ENCODE measurements at places on chromosomes 4 and X.

GRCh38 chr4:12724510-12724909 is 759.6 kb downstream of the RAB28 start:
- no peak for DNase-seq

GRCh38 chrX:139850968-139851367 is 81.9 kb downstream of the ATP11C start:
- no peak for DNase-seq

DNA sequence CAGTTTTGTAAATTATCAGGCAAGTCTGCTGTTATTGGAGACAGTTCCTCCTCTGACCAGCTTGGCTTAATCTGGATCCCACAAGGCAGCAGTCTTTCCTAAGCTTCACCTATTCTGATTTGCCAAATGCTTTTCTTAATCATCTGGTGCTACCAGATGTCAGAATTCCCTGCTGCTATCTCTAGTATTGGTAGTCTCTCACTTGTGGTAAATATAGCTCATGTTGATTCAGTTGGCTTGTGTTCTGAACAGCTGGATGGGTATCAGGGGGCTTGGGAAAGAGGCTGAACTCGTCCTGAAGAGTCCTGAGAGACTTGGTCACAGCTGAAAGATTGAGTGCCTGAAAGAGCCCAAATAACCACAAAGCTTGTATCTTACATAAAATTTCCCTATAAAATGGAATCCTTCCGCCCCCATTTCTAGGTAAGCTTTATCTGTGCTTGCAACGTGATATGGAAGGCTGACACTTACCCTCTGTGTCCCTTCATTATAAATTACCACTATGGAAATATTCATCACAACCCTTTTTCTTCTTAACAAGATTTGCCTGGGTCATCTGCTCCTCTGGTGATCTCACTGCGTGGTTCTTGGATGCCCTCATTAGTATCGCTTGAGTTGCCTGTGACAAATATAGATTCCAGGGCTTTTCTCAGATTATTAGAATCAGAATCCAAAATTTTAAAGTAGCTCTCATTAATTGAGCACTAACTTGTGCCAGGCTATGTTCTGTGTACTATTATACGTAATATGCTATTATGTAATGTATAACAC is 104.1 kb upstream of the GPRIN3 start:
- peak; percentile 79 for DNase-seq

DNA sequence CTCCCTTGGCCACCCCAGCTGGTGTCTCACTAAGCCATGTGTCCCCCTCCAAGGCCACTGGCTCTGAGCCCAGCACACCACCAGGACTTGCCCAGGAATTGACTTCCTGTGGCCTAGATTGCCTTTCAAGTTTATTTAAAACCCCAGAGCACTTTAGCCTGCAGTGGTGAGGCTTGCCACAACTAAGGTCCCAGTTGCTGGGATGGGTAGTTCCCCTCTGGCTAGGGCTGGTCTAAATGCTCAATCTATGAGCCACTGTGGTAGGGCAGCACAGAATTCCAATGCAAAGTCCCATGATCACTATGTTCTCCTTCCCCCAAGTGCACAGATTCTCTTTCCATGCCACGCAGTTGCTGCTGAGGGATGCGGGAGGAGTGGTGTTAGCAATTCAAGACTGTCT is 61.1 kb upstream of the HCCS start:
- DNase-seq: no peak

- no peak for DNase-seq
These were observed 73.6 kb downstream of the ZNF330 start for GRCh38 chr4:141294306-141294705.

DNA sequence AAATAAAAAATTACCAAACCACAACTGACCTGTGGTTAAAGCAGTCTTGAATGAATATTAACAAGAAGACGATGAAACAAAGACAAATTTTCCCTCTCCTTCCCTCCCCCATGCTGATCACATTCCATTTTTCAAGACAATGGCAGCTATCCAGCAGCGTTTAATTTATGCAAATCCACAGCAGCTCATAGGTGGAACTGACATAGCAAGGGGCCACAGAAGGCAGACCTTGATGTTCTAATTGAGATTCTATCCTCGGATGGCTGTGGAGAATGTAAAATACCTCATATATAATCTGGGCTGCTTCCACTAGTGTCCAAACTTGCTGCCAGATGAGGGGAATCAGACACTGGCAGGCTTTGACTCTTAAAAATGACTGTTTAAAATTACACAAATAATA is 211.5 kb downstream of the CHRDL1 start:
- no peak for DNase-seq

GRCh38 chrX:120795301-120795700 is 80.4 kb downstream of the CT47B1 start:
- no peak for DNase-seq

DNA sequence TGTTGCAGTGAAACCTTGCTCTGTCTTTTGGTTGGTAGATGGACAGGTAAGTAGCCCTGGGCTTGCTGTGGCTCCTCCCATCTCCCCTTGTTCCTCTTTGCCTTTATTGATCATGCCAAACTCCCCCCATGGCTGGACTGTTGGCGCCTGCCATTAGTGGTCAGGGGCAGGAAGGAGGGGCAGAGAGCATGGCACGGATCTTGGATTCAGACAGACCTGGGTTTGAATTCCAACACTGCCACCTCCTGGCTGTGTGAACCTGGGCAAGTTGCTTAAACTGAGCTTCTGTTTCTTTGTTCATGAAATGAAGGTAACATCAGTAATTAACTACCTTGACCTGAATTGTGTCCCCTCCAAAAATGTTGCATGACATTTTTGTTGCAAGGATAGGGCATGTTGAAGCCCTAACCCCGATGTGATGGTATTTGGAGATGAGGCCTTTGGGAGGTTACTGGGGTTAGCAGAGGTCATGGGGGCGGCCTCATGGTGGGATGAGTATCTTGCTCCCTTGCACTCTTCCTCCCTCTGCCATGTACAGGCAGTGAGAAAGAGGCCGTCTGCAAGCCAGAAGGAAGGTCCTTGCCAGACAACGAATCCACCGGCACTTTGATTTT is 6.0 kb downstream of the SLC2A9 start:
- DNase-seq: no peak

DNA sequence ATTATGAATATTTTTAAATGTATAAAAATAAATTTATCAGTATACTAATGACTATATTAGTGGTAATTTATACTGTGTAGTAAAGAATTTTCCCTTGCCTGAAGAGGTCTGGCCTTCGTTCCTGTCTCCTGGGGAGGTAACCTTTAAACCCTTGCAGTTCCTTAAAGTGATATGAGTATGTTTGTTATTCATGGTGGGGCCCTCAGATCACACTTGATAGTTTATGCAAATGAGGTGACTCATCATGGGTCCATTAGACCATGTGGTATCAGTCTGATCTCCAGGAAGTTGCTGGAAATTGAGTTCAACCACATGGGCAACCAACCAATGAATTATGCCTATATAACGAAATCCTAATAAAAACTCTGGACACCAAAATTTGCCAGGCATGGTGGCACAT is 904.1 kb downstream of the RPA4 start:
- DNase-seq: no peak

GRCh38 chrX:12330841-12331240 is 192.6 kb downstream of the FRMPD4 start:
- no peak for DNase-seq

DNA sequence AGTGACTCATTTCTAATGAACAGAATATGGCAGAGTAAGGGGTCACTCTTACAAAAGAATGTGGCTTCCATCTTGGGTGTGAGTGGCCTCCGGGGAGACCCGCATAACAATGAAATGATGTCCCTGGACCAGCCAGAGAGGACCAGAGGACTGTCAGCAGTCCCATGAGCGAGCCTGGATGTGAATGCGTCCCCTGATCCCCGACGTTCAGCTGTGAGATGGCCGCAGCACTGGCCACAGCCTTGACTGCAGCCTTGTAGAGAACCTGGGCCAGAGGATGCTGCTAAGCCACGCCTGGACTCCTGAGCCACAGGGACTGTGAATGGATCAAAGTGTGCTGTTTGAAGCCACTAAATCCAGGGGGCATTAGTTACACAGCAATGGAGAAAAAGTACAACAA is 53.8 kb downstream of the MTNR1A start:
- DNase-seq: no peak

GRCh38 chr4:183798301-183799253 is 106.5 kb upstream of the STOX2 start:
- no peak for DNase-seq

- no peak for DNase-seq
These were observed 132.9 kb downstream of the LDB2 start for GRCh38 chr4:16765546-16765945.

DNA sequence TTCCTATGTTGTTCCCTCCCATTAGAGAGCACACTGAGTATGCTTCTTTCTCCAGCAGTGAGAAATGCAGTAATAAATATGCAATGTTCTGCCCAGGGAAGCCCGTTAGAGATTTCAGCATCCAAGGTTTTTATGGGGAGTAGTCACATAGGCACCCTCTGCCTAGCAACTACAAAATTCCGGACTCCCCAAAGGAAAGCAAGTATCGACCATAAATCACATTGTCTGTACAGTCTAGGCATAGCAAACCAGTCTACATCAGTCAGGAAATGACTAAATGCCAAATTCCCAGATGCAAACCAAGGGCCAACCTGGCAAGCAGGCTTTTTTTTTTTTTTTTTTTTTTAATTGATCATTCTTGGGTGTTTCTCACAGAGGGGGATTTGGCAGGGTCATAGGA is 34.8 kb downstream of the GPR101 start:
- DNase-seq: no peak

- no peak for DNase-seq
These were observed 157.6 kb downstream of the ATRX start for GRCh38 chrX:77628294-77629025.

DNA sequence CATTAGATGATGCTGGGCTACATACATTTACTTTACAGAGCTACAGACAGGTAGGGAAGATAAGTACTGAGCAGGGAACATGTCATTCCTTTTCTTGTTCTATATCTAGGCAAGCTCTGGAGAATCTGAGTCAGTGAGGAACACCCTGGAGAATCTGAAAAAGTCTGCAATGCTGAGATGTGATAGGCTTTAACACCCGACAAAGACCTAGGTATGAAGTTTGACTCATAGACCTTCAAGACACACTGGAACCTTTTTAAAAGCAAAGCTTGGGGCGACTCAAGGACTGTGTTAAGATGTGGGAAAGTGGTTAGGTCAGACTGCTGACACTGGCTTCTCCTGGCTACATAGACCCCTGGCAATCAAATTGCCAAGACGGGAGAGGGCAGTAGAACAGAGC is 42.8 kb downstream of the OSTC start:
- no peak for DNase-seq

GRCh38 chrX:80511969-80512760 is 91.9 kb downstream of the TENT5D start:
- DNase-seq: no peak

GRCh38 chr4:121108557-121108956 is 36.2 kb upstream of the NDNF start:
- DNase-seq: no peak

DNA sequence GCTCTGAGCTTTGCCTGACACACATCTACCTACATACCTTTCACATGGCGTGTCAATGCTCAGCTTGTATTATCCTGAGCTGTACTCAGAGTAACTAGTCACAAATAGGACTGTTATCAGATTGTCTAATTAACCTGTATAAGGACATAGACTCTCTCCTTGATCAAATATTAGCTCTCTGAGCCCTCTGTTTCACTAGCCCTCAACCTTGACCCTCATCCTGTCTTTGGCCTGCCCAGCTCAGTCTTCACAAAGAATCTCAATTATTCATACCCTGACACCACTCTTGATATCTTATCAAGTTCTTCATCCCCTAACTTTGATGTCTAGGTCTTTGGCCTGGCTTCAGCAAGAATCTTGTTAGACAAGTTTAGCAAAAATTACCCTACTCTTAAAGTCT is 320.7 kb upstream of the PCDH7 start:
- DNase-seq: no peak

- DNase-seq: no peak
These were observed 27.1 kb upstream of the RBMX start for GRCh38 chrX:136907621-136908020.

GRCh38 chrX:13377550-13377934 is 57.7 kb upstream of the ATXN3L start:
- peak; percentile 99 for DNase-seq

- no peak for DNase-seq
These were observed 25.4 kb upstream of the TBC1D9 start for GRCh38 chr4:140781596-140781995.

GRCh38 chrX:5976332-5976731 is 252.3 kb downstream of the NLGN4X start:
- DNase-seq: no peak

DNA sequence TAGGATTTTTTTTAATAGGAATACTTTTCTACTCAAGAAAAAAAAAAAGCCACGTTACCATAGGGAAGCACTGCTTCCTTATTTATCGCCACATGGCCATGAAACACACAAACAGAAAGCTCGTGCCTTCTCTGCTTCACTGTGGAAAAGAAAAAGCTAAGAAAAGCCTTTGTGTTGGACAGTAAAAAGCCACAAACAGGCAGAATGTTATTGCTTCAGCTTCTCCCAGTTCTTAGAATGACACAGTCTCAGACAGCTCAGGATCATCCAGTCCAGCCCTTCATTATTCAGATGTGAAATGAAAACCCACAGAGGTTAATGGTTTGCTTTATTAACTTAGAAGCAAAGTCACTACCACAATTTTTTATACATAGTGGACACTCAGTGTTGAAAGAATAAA is 181.6 kb upstream of the NOCT start:
- no peak for DNase-seq

DNA sequence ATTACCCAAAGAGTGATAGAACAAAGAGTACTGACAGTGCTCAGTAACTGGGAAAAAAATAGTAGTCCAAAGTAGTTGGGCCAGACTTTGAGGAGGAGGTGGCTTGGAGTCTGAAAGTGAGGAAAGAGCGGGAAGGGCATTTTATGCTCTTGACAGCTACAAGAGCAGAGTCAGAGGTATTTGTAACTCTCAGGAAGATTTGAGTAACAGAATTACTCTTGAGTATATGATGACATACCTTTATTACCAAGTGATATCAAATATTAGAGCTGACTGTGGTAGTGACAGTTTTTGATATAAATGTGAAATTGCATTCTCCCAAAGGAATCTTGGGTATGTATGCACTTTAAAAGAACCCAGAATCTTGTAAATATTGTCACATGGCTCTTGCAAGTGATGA is 2.2 kb downstream of the SLAIN2 start:
- no peak for DNase-seq

DNA sequence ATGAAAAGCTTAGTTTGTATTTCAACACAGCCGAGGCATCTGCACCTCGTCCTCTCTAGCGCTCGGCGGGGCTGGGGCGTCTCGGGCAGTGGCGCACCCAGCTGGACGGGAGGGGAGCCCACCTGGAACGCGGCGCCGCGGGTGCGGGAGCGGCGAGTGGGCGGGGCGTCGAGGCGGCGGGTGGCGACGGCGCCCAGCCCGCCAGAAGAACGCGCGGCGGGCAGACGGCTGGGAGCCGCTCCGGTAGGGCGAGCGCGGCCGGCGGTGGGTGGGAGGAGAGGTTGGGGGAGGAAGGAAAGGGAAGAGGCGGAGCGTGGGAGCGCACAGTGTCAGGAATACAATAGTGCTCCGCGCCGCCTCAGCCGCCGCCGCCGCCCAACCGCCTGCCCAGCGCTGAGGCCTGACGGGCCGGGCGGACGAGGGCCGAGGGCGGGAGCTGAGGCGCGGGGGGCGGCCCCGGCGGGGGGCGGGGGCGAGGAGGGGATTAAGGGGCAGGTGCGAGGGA is at the start of gene JADE3:
Gene JADE3, plus strand, starts transcription at position 324 of the 505 bp plus-strand sequence. CDS start 72,474 bp downstream, outside the sequence.
- peak; percentile 63 for DNase-seq

- no peak for DNase-seq
These were observed 128.7 kb downstream of the AFAP1 start for GRCh38 chr4:7810783-7811535.
